ENCODE measurements at places on chromosomes 4 and X.

- no peak for DNase-seq
These were observed 26.5 kb downstream of the OTUD4 start for GRCh38 chr4:145153904-145154298.

DNA sequence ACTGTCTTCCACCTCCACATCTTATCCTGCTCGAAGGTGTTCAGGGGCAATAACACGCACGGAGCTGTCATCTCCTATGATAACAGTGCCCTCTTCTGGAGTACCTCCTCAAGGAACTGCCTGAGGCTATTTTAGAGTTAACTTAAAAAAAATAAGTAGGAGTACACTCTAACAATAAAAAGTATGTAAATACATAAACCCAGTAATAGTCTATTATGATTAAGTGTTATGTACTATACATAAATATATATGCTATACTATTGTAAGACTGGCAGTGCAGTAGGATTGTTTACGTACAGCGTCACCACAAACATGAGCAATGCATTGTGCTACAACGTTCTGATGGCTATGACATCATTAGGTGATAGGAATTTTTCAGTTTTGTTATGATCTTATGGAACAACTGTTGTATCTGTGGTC is 34.5 kb upstream of the TLR2 start:
- DNase-seq, result no peak

DNA sequence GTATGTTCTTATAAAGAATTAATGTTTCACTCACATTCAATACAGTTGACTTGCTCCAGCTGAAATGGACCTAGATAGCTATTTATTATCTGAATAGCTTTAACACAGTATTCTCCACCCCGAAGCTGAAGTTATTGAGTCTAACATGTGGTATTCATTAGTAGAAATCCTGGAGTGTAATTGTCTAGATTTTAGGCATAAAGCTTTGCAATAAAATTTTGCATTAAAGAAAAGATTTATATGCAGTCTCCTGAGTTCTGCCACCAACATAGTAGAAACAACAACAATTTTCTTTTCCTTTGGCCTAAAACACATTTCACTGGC is 90.2 kb upstream of the DCLK2 start:
- no peak for DNase-seq

GRCh38 chr4:169650227-169650936 is 30.0 kb downstream of the CLCN3 start:
- DNase-seq, result no peak

GRCh38 chr4:114729068-114729738 is 130.6 kb downstream of the UGT8 start:
- DNase-seq, result no peak

GRCh38 chr4:145781351-145781750 is 101.4 kb downstream of the C4orf51 start:
- no peak for DNase-seq

- DNase-seq, result peak; percentile 23
These were observed 694 bp downstream of the PDS5A start for GRCh38 chr4:39976945-39977488.

Data from neuronal stem cell (in vitro differentiated cells).